ENCODE measurements at places on chromosomes 3 and 15. TPM values are rescaled to one million over a fixed set of nuclear protein-coding genes. Genes with fewer than 3 reads are reported as not detected.

The LRRC3B gene
- total RNA-seq = not detected

The ITGA11 gene
- total RNA-seq = 43.8 TPM

The GPR15 gene
- total RNA-seq = not detected

The STRIT1 gene
- total RNA-seq = not detected

The NECTIN3 gene
- 50.3 TPM for total RNA-seq

The GOLGA6L10 gene
- total RNA-seq = 0.13 TPM

The CCDC191 gene
- 3.9 TPM for total RNA-seq

The PLA2G4E gene
- not detected for total RNA-seq

Data from aortic smooth muscle cell (primary cell).